ENCODE measurements at places on chromosomes 13 and 19.

DNA sequence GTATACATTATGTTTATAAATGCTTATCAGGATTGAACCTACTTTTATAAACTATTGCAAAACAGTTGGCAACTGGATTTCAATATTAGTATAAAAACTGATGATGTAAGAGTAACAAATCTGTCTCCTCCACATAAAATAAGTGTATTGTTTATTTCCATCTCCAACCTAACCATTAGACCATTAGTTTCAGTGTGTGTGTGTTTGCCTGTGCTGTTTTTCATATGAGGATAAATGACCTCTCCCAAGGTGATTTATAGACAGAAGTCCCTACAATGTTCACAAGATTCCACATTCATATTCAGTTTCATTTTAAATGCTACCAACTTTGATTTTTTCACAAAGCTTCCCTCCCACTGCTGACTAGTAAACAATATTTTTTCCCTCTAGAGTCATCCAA, 871.6 kb downstream of the PCDH9 start:
- DNase-seq = no peak

DNA sequence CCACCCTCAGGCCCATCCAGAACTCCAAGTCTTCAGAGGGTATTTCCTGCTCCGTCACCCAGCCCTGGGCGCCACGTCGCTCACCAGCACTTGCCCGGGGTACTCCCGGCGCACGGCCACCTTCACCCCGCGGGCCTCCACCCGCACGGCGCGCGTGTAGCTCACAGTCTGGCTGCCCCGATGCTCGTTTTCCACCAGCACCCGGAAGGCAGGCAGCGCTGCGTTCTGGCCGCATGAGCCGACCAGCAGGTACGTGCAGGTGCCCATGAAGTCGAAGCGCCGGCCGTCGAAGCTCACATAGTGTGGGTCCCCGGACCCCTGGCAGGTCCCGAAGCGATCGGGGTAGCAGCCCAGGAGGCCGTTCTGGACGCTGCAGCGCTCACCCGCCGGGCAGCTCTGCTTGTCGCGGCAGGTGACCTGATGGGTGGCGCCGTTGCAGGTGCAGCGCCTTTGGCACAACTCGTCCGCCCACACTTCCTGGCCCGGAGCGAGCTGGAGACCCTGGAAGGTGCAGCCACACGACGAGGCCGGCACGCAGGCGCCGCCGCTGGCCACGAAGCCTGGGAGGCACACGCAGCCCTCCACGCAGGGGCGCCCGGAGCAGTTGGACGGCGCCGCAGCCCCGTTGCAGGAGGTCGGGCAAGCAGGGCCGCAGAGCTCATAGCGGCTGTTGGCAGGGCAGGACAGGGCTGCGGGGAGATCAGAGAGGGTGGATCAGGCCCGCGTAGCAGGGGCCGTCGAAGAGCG, 19.2 kb downstream of the FCGBP start:
- DNase-seq = no peak

DNA sequence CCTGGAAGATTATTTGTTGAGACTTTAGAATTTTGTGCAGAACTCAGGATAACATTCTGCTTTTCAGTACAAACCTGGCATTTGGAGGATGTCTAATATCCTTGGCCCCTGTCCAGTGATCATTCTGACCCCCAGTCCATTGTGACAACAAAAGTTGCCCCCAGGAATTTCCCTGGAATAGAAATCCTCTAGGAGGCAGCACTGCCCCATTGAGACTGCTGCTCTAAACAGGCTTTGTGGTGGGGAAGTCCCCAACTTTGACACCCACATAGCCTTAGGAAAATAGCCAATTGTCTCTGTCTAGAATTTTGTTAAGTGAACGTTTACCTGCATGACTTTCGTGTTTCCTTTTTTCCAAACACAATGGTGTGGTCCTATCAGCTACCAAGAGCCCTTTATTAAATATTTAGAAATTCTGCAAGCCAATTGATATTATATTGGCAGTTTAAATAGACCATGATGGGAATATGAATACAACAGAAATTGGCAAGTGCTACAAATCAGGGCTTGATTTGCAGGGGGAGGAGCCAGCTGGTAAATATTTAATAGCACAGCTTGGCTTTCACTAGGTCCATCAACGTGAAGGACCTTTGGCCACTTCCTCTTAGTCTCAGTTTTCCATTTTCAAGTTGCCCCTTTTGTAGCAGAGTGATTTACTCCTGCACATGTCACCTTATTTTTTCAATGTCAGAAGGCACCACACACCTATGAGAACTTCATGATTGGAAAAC, 451.7 kb downstream of the EFNB2 start:
- no peak for DNase-seq

- DNase-seq = no peak
These were observed 9.6 kb upstream of the PRKD2 start for GRCh38 chr19:46726551-46726950.

- no peak for DNase-seq
These were observed 73.4 kb downstream of the MBNL2 start for GRCh38 chr13:97295283-97296182.

Data from NCI-H1930 (cell line).